ENCODE measurements at places on chromosomes 7 and 10.
A peak's percentile ranks its signal among the peaks of the same experiment; 100 is the strongest.

GRCh38 chr7:106626376-106627164, 34.4 kb downstream of the CCDC71L start:
- no peak for ATAC-seq

- ATAC-seq, result no peak
Observed at GRCh38 chr7:80107278-80107677, 27.4 kb upstream of the GNAI1 start.

GRCh38 chr10:48557511-48558123, 47.3 kb downstream of the ARHGAP22 start:
- ATAC-seq, result no peak

- ATAC-seq, result no peak
Observed at GRCh38 chr10:89120931-89121763, 86.0 kb downstream of the CH25H start.

GRCh38 chr7:128939861-128940410, 2.2 kb downstream of the IRF5 start:
- ATAC-seq, result peak; percentile 62

- ATAC-seq, result no peak
Observed at GRCh38 chr10:15300145-15300544, 70.9 kb downstream of the FAM171A1 start.

All from stimulated activated memory B cell treated with anti-CD40 and anti-IgM and Interleukin-4, amounts not matched to agents 10 μg/mL and 1 μg/mL and 100 μg/mL, for 72 hours (primary cell).